Stimulated activated CD4-positive, alpha-beta T cell treated with anti-CD3 and anti-CD28 coated beads, TNF-alpha, amount 100 ng/mL, for 1 hour (primary cell): ENCODE measurements at places on chromosomes 3 and 15.

- no peak for DNase-seq
These were observed 6.2 kb downstream of the SUSD5 start for GRCh38 chr3:33212406-33212805.

DNA sequence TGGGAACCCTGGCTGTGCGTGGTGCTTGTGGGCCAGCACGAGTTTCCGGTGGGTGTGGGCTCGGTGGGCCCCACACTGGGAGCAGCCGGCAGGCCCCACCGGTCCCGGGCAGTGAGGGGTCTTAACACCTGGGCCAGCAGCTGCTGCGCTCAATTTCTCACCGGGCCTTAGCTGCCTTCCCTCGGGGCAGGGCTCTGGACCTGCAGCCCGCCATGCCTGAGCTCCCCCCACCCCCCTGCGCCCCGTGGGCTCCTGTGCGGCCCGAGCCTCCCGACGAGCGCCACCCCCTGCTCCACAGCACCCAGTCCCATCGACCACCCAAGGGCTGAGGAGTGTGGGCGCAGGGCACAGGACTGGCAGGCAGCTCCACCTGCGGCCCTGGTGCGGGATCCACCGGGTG is 49.4 kb downstream of the TM4SF18 start:
- DNase-seq: no peak

GRCh38 chr15:31278061-31278445 is 48.6 kb upstream of the KLF13 start:
- DNase-seq: no peak

DNA sequence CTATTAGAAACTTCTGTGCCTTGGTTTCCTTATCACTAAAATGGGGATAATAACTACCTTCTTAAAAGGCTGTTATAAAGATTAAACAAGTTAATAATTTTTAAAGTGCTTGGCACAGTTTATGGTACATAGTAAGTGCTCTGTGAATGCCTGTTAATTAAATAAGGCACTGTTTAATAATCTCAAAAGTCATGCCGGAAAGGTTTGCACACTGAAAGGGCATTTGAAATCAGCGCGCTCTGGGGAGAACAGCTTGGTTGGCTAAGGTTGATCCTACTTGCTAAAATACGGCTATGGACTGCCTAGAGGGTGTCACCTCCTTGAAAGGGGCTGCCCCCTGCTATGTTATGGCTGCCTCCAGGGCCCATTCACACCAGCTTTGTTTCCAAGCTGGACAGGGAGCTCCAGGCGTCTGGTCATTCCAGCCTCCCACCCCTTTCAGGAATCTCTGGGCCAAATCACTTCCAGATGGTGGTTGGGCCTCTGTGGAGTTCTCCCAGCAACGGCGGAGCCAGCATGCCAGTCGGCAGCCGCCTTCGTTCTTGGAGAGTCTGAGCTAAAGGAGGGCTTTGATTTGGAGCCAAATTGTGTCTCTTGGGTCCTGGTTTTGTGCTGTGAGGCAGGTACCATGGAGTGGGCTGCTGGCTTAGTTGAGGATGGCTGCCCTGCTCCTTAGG is 5.9 kb downstream of the FLNB start:
- DNase-seq: no peak

DNA sequence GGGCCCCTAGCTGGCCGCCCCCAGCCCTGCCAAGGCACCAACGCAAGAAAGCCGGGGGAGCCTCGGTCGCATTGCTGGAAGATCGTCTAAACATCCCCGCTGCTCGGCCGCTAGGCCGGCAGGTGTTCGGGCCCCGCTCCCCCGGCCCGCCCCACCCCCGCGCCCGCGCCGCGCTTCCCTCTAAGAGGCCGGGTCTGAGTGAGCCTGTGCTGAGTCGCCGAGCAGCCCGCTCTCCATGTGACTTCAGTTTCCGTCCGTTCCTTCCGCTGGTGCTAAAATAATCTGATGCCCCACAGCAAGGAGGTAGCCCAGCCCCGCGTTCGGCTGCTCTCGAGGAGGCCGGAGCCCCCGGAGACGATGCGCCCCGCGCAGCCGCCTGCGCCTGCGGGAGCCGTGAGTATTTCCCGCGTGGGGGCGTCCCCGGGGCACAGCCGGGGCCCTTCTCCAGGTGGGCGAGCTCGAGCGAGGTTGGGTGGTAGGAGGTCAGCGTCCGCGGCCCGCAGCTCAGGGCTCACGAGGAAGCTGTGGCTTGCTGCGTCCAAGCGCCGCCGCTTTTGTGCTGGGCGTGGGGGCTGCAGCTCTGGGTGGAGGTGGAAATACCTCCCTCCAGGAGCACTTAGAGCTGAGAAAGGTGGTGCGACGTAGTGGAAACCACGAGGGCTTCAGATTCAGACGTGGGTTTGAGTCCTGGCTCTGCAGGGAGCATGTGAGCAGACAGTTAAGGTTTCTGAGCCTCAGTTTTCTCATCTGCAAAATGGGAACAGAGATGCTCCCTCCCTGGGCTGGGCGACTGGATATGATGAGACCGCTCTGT is at the start of gene NRROS:
TSS of gene NRROS (plus strand) at position 212 of the 814 bp plus-strand sequence. CDS start 14,846 bp downstream, outside the sequence.
- DNase-seq: peak; percentile 49

- no peak for DNase-seq
These were observed 19.8 kb upstream of the MTHFS start for GRCh38 chr15:79916502-79917132.

DNA sequence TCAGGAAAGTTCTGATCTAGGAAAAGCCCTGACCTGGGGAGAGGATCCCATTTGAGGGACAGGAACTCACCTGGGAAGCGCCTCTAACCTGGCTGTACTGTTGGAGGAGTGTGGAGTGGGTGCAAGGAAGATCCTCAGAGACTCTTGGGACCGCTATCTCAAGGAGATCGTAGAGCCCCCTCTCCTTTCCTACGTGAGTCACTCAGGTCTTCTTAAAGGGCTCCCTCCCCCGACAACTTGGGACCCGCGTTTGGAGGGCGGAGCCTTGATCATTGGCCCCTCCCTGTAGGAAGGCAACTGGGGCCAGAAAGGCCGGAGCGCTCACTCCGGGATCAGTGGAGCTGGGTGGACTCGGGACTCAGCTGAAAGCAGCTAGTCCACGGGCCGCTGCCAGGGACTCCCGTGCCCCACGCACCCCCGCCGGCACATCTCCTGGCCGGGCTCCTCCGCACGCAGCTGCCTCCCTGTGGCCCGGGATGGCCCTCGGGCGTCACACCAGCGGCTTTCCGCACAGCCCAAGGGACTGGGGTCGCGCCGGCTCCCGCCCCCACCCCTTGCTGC is 520 bp downstream of the SLC26A6 start:
- DNase-seq: no peak

DNA sequence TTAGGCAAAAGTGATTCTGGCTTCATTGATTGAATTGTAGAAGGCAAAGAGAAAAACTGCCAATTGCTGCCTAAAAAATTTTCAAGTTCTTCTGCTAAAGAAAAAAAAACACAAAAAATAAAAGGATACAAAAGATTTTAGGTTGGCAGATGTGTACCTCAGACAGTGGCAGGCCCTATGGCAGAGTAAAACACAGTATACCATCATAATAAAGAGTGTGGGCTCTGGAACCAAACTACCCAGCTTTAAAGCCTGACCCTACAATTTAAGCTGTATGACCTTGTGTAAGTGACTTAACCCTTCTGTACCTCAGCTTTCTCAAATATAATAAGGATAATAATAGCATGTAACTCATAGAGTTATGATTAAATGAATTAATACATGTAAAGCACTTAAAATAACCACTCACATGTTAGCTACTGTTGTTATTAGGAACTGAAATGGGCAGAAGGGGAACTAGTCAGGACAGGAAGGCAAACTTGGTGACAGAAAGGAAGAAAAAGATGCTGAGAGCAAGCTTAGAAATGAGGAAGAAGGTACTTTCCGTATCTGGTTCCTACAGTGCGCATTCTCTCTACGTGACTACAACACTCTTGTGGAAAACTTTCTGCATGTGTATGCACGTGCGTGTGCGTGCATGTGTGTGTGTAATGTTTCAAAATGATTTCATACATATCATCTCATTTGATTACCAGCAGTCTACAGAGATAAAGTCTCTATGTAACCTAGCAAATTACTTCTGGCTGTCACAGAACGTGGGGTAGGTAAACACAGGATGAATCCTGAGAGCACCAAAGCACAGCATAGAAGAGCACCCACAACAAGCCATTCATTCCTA is 13.6 kb upstream of the GATM start:
- DNase-seq: no peak

GRCh38 chr3:150038830-150039229 is 68.1 kb upstream of the PFN2 start:
- DNase-seq: no peak

DNA sequence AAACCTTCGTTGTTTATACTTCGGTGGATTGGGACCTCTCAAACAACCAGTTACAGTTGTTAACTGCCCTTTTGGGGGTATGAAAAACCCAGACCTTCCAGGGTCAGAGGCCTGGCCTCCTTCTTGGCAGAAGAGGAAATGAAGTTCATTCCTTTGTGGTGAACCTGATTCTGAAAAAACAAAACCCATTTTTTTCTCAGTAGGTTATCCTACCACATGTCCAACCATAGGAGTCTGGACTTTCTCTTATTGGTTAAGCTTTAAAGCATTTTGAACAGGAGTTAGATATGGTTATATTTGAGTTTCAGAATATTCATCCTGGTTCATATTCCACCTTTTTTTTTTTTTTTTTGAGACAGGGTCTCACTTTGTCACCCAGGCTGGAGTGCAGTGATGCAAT is 7.2 kb upstream of the LACTB start:
- DNase-seq: no peak

DNA sequence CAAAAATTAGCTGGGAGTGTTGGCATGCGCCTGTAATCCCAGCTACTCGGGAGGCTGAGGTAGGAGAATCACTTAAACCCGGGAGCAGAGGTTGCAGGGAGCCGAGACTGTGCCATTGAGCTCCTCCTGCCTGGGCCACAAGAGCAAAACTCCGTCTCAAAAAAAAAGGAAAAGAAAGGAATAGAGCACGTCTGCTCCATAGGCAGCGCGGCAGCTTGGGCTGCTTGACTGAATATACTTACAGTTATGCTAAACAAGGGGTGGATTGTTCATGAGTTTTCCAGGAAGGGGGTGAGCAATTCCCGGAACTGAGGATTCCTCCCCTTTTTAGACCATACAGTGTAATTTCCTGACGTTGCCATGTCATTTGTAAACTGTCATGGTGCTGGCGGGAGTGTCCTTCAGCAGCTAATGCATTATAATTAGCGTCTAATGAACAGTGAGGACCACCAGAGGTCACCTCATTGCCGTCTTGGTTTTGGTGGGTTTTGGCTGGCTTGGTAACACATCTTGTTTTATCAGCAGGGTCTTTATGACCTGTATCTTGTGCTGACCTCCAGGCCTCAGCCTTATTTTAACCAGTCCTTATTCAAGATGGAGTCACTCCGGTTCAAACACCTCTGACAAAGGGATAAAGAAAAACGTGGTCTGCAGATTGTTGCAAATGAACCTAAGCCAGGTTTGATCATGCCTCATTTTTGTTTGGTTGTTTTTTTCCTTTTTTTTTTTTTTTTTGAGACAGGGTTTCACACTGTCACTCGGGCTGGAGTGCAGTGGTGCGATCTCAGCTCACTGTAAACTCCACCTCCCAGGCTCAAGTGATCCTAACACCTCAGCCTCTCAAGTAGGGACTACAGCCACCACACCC is 24.9 kb upstream of the SENP5 start:
- DNase-seq: no peak

GRCh38 chr15:62142736-62143135 is 22.3 kb downstream of the C2CD4B start:
- DNase-seq: no peak

- DNase-seq: peak; percentile 43
These were observed 36.0 kb downstream of the TSPAN3 start for GRCh38 chr15:77034695-77035489.

DNA sequence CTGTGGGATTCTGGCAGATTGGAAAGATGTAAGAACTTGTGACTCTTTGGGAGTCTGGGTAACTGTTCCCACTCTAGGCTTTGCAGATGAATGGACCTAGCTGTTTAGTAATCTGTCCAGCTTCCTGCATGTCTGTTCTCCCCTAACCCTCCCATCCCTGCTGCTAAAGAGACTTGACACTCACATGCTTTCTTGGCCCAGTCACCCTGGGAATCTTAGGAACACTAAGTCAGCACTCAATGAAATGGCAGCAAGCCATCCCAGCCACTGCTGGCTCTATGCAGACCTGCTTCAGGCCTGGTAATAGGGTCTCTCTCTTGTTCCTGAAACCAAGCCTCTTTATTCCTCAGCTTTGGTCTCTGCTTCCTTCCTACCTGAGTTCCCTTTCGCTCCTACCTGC is 63.7 kb upstream of the THSD4 start:
- no peak for DNase-seq

- no peak for DNase-seq
These were observed 40.2 kb downstream of the LRRK1 start for GRCh38 chr15:100959066-100960050.

DNA sequence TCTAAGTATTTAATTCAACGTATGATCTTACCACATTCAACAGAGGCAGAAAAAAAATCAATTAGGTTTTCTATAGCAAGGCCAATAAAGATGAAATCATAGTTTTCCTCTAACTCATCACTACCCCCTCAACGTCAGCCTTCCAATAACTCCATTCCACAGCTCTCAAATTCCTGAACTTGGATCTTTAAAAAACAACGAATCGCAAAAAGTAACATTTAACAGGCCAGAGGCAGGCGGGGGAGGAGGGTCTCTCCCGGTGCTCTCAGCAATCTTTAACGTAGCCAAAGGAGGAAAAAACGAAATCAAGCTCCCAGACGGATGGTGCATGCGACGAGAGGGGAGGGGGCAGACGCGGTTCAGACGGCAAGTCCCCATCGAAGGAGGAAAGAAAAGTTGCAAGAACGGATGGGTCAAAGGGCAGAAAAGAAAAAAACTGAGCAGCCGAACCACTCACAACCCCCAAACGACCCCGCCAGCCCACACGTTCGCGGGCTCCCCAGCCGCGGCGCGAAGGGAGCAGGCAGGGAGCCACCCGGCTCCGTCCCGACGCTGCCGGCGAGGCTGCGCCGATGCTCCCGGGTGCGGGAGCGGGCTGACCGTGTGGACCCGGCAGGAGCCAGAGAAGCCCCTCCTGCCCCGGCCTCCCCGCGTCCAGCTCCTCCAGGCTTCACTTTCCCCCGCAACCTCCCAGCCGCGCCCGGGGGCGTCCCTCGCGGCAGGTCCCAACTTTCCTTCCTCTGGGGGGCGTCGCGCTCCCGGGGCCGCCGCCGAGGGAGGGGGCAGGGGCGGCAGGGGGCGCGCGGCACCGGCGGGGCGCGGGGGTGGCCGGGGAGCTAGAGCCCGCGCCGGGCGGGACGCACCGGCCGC is 703 bp downstream of the PEAK1 start:
- peak; percentile 39 for DNase-seq

DNA sequence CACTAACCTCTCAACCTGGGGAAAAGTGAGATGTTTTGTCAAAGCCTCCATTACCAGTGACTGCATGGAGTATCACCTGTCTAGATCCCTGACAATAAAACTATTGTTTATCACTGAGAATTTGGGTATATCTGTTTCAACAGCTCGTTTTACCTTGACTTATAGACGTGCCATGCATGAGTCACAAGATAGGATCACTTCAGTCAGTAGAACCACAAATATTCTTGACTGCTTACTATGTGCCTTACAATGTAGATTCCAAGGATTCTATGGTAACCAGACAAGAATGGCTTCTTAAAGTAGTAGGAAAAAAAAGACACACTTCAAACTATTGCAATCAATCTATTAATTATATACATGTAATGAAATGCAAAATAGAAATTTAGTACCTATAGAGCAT is 55.7 kb upstream of the GRM7 start:
- no peak for DNase-seq

- no peak for DNase-seq
These were observed 31.0 kb downstream of the CEP63 start for GRCh38 chr3:134516905-134517304.
